ENCODE measurements at places on chromosomes 1 and 21.

- DNase-seq: no peak
Measured at GRCh38 chr1:208069908-208070307, 159.0 kb upstream of the CD34 start.

DNA sequence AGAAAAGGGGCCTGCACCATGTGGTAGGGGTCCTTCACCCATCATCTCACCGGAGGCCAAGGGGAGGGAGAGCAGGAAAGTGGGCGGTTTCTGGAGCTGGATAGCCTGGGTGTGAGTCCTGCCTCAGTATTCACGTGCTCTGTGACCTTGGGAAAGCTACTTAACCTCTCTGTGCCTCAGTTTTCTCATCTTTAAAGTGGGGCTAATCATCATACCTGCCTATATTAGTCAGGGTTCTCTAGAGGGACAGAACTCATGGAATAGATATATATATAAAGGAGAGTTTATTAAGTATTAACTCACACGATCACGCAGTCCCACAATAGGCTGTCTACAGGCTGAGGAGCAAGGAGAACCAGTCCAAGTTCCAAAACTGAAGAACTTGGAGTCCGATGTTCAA is 78.7 kb downstream of the FBXO2 start:
- no peak for DNase-seq

- DNase-seq: peak; percentile 59
Measured at GRCh38 chr1:212512816-212513559, 80.3 kb downstream of the NENF start.

- no peak for DNase-seq
Measured at GRCh38 chr1:164475834-164476233, 83.2 kb upstream of the PBX1 start.

GRCh38 chr1:3410142-3410925 is 44.1 kb upstream of the ARHGEF16 start:
- DNase-seq: peak; percentile 98

GRCh38 chr1:25645637-25646400 is 29.2 kb downstream of the MAN1C1 start:
- DNase-seq: no peak

DNA sequence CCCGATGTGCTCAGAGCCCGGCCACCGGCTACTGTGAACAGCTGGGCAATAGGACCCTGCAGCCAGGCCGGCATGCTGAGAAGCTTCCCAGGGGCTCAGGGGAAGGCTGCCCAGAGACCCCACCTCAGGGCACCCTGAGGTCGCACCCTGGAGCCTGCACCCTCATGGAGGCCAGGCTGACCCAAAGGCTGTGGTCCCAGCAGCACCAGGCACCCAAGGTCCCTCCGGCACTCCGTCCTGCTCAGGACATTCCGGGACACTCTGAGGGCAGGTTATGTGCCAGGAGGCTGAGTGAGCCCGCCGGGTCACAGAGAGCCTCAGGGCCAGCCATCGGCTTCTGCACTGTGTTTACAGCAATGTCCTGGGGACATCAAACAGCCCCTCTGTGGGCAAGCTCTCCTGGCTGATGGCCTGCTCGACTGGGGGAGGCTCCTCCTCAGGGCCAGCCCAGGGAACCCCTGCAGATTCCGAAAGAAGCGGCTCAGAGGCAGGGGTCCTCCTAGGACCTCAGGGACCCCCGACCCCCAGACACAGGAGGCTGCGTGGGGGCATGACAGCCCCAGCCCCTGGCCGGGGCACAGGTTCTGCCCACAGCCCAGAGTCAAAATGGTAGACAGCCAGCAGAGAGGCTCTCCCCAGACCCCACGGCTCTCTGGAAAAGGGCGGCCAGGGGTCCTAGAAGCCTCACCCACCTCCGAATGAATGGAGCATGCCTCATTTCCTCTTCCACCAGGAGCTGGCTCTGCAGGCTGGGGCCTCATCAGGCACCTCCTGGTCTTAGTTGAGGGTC is 8.2 kb downstream of the SLC19A1 start:
- no peak for DNase-seq

- no peak for DNase-seq
Measured at GRCh38 chr21:35077975-35078374, 28.9 kb upstream of the RUNX1 start.

- DNase-seq: no peak
Measured at GRCh38 chr1:217897100-217897499, 266.0 kb downstream of the SPATA17 start.

GRCh38 chr1:47569681-47570470 is 132.0 kb downstream of the FOXD2 start:
- DNase-seq: peak; percentile 59

DNA sequence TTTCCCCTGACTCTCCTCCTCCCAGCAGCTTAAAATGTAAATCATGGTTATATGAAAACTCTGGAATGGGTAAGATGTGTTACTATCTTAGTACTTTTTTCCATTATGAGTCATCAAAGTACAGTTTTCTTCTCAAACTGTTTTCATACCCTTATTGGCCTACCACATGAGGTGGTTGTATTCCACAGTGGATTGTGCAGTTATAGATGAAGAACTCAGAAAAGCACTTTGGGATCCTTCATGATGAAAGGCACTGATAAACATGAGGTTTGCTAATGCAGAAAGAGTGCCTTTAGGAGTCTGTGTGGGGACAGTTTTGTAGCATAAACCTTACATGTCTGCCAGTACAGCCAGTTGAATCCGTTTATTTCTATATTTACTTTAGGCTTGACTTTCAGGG is 32.0 kb upstream of the MYOCOS start:
- DNase-seq: no peak

DNA sequence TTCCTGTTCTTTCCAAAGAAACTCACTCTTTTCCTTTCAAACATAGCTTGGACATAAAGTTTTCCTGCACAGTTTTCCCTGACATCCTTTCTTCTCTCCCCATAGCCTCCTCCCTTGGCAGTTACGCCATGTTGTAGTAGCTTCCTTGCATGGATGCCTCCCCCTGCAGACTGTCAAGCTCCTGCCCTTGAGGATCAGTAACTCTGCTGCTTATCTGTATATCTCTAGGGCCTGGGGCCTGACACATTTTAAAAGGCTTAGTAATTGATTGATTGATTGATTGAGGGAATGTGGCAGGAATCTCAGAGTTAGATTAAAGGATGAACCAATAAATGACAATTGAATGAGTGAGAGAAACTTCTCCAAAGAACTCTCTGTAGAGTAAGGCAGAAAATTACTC is 143.7 kb downstream of the NEK7 start:
- no peak for DNase-seq

DNA sequence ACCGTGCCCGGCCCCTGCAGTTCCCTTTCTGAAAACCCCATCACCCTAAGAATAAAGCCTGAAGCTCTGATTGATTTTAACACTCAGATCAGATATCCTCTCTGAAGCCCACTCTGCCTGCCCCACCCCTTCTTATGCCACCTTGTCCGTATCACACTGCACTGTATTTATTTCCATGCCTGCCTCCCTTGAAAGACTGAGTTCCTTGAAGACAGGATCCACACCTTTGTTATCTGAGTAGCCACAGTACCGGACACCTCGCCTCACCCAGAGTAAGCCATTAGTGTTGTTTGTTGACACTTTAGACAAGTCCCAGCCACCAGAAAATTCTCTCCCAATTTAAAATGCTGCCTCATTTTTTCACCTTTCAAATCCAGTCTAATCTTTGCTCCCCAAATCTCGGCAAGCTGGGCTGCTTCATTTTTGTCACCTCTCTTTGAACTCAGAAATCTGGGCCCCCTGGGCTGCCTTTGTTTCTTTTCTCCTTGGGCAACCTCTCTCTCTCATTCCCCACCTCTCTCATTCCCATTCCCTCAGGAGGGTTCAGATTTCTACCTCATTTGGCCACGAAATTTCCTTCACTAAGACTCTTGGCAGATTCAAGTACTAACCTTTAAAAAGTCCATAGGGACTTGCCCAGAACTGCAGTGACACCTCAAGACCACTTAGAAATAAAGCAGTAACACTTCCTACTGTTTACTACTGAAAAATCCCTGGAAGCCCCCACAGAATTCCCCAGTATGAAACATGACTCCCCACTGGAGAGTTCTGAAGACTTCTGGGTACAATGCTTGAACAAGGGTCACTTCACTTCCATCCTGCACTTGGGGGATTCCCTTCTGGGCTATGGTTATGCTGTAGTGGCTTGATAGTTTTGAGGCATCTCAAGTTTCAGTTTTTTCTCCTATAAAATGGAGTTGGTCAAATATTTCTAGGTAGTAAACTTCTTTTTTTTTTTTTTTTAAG is 8.7 kb upstream of the PPP1R15B start:
- DNase-seq: no peak

GRCh38 chr1:33903210-33903589 is 39.3 kb downstream of the HMGB4 start:
- DNase-seq: no peak

- DNase-seq: no peak
Measured at GRCh38 chr21:27526451-27526850, 559.6 kb upstream of the ADAMTS5 start.

- DNase-seq: no peak
Measured at GRCh38 chr1:248885646-248886045, 20.4 kb upstream of the PGBD2 start.

GRCh38 chr1:160402001-160402795 is 1.8 kb downstream of the VANGL2 start:
- no peak for DNase-seq

DNA sequence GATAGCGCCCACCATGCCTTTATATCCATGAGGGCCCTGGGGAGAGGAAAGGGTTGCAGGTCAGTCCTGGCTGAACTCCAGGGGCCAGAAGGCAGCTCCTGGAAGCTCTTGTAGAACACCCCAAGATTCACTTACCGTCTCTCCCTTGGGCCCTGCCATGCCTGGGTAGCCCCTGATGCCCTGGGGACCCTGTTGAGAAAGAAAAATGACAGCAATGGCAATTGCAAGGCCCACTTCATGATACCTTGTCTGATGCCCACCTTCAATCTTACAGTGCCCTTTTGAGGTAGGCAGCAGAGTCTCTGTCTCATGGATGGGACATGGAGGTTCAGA is 7.0 kb downstream of the COL9A2 start:
- no peak for DNase-seq

DNA sequence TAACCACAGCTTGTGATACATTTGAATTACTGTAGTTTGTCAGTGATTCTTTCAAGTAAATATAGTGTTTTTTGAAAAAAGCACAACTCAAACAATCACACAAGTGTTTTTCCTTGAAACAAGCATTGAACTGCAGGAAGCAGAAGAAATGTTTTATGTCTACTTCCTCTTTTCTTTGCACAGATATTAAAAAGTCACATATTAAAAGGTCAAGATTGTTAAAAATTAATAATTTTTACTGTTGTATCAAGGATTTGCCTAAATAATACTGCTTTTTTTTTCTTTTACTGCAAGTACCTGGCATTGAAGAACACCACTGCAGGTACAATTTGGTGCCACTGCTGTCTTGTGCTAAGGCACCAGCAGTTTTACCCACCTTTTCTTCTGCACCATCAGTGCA is 214.2 kb upstream of the C1orf105 start:
- DNase-seq: no peak

GRCh38 chr1:16420424-16421118 is 16.7 kb downstream of the SPATA21 start:
- DNase-seq: no peak

- DNase-seq: no peak
Measured at GRCh38 chr1:110535985-110536384, 17.0 kb upstream of the KCNA10 start.

GRCh38 chr1:192809307-192810252 is 741 bp downstream of the RGS2 start:
- DNase-seq: no peak

DNA sequence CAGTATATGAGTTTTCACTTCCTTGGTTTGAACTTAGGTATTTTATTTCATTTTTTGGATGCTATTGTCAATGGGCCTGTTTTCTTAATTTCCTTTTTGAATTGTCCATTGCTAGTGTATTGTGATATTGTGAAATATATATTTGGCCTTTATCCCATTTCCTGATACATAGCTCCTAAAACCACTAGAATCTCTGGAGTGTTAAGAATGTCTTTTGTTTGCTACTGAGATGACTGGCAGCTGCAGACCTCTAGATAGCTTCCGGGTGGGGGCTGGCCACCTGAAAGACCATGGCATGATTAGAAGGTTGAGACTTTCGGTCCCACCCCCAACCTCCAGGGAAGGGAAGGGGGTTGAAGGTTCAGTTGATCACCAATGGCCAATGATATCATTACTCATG is 245.4 kb downstream of the KCNJ6 start:
- no peak for DNase-seq

DNA sequence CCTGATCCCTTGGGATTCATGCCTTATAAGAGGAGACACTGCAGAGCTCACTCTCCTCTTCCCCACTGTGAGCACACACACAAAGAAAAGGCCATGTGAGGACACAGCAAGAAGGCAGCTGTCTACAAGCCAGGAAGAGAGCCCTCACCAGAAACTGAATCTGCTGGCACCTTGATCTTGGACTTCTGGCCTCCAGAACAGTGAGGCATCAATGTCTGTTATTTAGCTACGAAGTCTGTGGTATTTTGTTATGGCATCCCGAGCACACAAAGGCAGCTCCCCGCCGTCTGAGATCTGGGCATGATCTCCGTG is 47.1 kb upstream of the RPL11 start:
- no peak for DNase-seq

GRCh38 chr1:30258876-30259275 is 464.5 kb downstream of the MATN1 start:
- DNase-seq: no peak

DNA sequence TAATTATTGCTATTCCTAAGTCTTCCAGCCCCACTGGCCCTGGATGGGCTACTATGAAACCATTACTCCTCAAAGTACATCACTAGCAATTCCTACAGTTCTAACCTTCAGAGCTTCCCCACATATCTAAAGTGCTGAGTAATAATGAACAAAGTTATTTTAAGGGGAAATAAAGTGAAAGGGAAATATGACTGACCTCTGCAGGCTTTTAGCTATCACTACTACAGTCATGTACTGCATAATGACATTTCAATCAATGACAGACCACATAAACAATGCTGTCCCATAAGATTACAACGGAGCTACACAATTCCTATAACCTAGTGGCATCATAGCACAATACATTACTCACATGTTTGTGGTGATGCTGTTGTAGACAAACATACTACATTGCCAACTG is 32.5 kb upstream of the ASPM start:
- no peak for DNase-seq

- no peak for DNase-seq
Measured at GRCh38 chr1:93611668-93612067, 70.0 kb downstream of the BCAR3 start.

DNA sequence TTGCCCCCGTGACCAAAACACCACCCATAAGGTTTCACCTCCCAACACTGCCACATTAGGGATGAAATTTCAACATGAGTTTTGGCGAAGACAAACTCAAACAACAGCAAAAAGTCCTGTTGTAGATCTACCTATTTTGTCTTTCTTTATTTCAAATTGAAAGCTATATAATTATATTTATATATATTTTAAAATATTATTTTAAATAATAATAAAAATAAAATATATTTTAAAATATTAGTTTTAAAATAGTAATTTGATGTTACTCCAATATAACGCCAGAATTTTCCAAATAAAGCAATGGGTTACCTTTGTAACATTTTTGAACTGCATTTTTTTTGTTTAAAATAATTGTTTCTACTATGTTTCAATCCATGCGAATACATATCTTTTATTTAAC is 263.5 kb upstream of the USP25 start:
- DNase-seq: no peak

Data from 8988T (cell line).